ENCODE measurements at places on chromosomes 11 and 22.

- H3K4me3 ChIP-seq: no peak overlapping the region
- no peak for DNase-seq
- H3K27ac ChIP-seq: no peak overlapping the region
These were observed 30.9 kb upstream of the NECTIN1 start for GRCh38 chr11:119759747-119760412.

GRCh38 chr22:17477391-17477833 is 85.9 kb upstream of the SLC25A18 start:
- peak overlapping the region; percentile 3 for H3K27ac ChIP-seq
- DNase-seq: no peak
- H3K4me3 ChIP-seq: no peak overlapping the region
- peaks cover 27% of the 10 kb centered on the region for H3K4me1 ChIP-seq
- H3K36me3 ChIP-seq: peaks cover 47% of the 10 kb centered on the region
- H3K27me3 ChIP-seq: no peaks in the 10 kb centered on the region

- H3K4me1 ChIP-seq: no peaks in the 10 kb centered on the region
- H3K27ac ChIP-seq: no peak overlapping the region
- no peaks in the 10 kb centered on the region for H3K36me3 ChIP-seq
- no peaks in the 10 kb centered on the region for H3K27me3 ChIP-seq
- DNase-seq: no peak
These were observed 6.9 kb downstream of the SULT4A1 start for GRCh38 chr22:43855431-43855830.

DNA sequence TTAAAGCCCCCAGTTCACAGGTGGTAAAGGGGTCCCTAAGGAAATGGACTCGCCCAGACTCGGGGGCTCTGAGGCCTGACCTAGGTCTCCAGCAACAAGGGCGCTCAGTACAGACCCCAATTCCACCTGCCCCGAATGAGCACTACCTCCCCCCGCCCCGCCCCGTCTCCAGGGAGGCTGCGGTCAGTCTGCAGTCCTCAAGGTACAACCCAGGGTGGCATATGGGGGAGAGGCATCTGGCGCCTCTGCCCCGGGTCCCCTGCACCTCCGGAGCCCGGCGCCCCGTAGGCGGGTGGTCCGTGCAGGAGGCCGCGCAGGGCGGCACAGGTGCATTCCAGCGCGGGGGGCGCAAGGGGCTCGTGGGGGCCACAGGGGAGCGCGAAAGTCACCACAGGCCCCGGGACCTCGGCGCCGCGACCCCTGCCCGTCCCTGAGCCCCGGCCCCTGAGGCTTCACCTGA is 361 bp downstream of the CTSD start:
- H3K27ac ChIP-seq: no peak overlapping the region
- H3K4me3 ChIP-seq: peak overlapping the region; percentile 87
- H3K4me1 ChIP-seq: peaks cover 6% of the 10 kb centered on the region
- DNase-seq: no peak
- H3K27me3 ChIP-seq: peaks cover 5% of the 10 kb centered on the region

DNA sequence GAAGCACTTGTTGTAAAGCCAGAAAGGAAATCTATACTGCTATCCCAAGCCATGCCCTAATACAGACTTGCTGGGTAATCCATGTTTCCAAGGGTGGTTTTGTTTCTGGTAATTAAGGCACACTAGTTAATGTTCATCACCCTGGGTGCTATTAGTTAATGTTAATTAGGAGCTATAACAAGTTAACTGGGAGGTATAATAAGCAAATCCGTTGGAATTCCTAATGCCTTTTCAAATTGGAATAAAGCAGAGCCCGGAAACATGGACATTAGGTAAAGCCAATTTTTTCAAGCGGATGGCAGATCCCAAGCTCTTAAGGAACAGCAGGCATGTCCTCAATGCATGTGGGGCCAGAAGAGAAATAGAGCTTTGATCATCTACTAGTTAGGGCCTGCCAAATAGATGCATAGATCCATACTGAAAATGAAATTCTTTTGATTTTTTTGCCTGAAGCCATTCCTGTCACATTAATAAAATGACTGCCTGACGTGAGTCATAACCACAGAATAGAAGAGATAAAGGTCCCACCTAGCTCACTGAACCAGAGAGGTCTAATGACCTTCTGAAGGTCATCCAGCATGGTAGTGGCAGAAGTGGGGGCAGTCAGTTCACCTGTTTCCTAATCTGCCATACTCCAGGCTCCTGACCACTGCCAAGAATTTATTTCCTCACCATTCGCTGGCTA is 28.5 kb upstream of the CCDC34 start:
- peaks cover 42% of the 10 kb centered on the region for H3K4me1 ChIP-seq
- no peaks in the 10 kb centered on the region for H3K36me3 ChIP-seq
- H3K4me3 ChIP-seq: no peak overlapping the region
- peak overlapping the region; percentile 81 for H3K27ac ChIP-seq

DNA sequence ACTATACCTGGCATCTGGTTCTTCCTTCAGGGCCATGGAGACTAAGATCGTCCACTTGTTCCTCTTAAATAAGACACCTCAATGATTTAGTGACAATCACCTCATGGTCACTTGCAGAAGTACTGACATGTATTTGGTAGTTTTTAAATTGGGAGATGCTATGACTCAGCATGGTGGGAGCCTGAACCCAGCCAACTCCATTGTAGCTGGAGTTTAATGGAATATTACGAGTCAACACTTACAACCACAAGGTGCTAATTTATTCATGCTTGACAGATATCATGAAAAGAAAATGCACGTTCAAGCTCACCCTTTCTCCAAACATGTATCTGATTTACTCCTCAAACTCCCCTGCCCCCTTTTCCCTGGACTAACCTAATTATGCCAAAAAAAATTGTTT is 16.6 kb upstream of the APOL3 start:
- no peaks in the 10 kb centered on the region for H3K27me3 ChIP-seq
- no peaks in the 10 kb centered on the region for H3K4me1 ChIP-seq
- H3K36me3 ChIP-seq: no peaks in the 10 kb centered on the region

GRCh38 chr11:44067266-44067665 is 1.2 kb downstream of the ACCS start:
- H3K27ac ChIP-seq: no peak overlapping the region
- H3K4me1 ChIP-seq: no peaks in the 10 kb centered on the region
- H3K4me3 ChIP-seq: no peak overlapping the region
- no peaks in the 10 kb centered on the region for H3K36me3 ChIP-seq
- peaks cover 55% of the 10 kb centered on the region for H3K27me3 ChIP-seq

GRCh38 chr11:116651737-116652237 is 121.0 kb downstream of the BUD13 start:
- no peaks in the 10 kb centered on the region for H3K4me1 ChIP-seq
- no peak overlapping the region for H3K4me3 ChIP-seq
- H3K27me3 ChIP-seq: no peaks in the 10 kb centered on the region
- H3K36me3 ChIP-seq: no peaks in the 10 kb centered on the region
- no peak overlapping the region for H3K27ac ChIP-seq

GRCh38 chr11:19772480-19772879 is 59.8 kb downstream of the NAV2 start:
- H3K27ac ChIP-seq: no peak overlapping the region
- no peaks in the 10 kb centered on the region for H3K27me3 ChIP-seq
- H3K36me3 ChIP-seq: no peaks in the 10 kb centered on the region
- no peak overlapping the region for H3K4me3 ChIP-seq

DNA sequence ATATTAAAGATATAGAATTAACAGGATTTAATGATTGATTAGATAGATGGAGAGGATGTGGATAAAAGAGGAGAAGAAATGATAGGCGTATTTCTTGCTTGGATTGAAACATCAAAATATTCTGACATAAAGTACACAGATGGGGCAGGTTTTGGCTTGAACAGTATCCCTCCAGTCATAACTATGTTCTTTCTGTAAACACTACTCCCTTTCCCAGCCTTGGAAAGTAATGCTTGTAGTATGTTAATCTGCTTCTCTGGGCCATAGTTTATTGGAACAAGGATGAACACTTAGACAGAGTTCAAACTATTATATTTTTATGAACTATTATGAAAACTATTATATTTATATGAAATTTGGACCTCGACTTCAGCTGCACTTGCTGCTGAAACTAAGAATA is 419.2 kb downstream of the AASDHPPT start:
- no peak for DNase-seq
- no peak overlapping the region for H3K27ac ChIP-seq
- no peak overlapping the region for H3K4me3 ChIP-seq
- no peaks in the 10 kb centered on the region for H3K36me3 ChIP-seq
- no peaks in the 10 kb centered on the region for H3K27me3 ChIP-seq
- peaks cover 5% of the 10 kb centered on the region for H3K4me1 ChIP-seq

- H3K27me3 ChIP-seq: no peaks in the 10 kb centered on the region
- H3K4me3 ChIP-seq: no peak overlapping the region
- H3K4me1 ChIP-seq: peaks cover 5% of the 10 kb centered on the region
- H3K27ac ChIP-seq: no peak overlapping the region
- no peak for DNase-seq
These were observed 56.0 kb downstream of the SLC1A2 start for GRCh38 chr11:35363246-35363801.

DNA sequence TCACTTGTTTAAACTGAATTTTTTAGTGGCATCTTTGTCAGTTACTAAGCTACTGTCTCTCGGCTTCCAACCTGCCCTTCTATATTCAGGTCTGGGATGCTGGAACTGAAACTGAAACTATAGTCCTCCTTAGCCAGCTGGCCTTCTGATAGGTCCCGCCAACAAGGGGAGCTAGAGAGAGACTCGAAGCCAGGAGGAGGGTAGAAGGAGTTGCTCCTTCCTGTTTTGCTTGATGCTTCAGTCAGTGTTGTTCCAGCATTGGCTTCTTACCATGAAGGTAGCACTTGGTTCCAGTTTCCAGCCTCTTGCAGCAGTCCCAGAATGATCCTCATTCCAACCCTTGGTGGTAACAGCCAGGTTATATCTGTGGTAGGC is 32.9 kb upstream of the HORMAD2 start:
- H3K36me3 ChIP-seq: no peaks in the 10 kb centered on the region
- no peak for DNase-seq
- no peaks in the 10 kb centered on the region for H3K4me1 ChIP-seq
